ENCODE measurements at places on chromosomes 4 and X. TPM values are rescaled to one million over a fixed set of nuclear protein-coding genes. Genes with fewer than 3 reads are reported as not detected.

Gene MAGIX
- total RNA-seq: 1.4 TPM

Gene EGFL6
- not detected for total RNA-seq

Gene CCDC110
- 2.0 TPM for total RNA-seq

Gene SLC49A3
- total RNA-seq: 1.00 TPM

Gene PRSS12
- total RNA-seq: 21.4 TPM

Gene NUDT10
- 6.3 TPM for total RNA-seq

Gene DOCK11
- 39.5 TPM for total RNA-seq

Gene PCDH10
- 1.7 TPM for total RNA-seq

Gene FABP2
- total RNA-seq: not detected

Gene MCF2
- total RNA-seq: not detected

Gene SERTM2
- total RNA-seq: 1.9 TPM

Gene PDGFRA
- 152 TPM for total RNA-seq

Gene TLR3
- 1.8 TPM for total RNA-seq

Gene WAS
- total RNA-seq: 0.22 TPM

Gene FGFR3
- total RNA-seq: 0.25 TPM

Gene TMPRSS11D
- total RNA-seq: under 0.01 TPM

Gene RRH
- total RNA-seq: 0.22 TPM

Gene ANAPC4
- 27.6 TPM for total RNA-seq

Gene PITX2
- 0.89 TPM for total RNA-seq

Gene S100P
- total RNA-seq: not detected

Gene ARR3
- not detected for total RNA-seq

Gene MGAT4D
- not detected for total RNA-seq

Gene DNAAF6
- total RNA-seq: not detected

Gene SLC34A2
- not detected for total RNA-seq

Gene DRP2
- 1.7 TPM for total RNA-seq

Gene SERPINA7
- not detected for total RNA-seq

Gene SHOX
- total RNA-seq: not detected

Gene LCORL
- 18.0 TPM for total RNA-seq

Gene IRAK1
- 97.1 TPM for total RNA-seq

Gene NBDY
- 2.7 TPM for total RNA-seq

Gene CD38
- not detected for total RNA-seq

Gene UGT2B15
- total RNA-seq: not detected

Gene PLXNB3
- total RNA-seq: 5.5 TPM

Gene AFP
- 1.7 TPM for total RNA-seq

Gene LONRF3
- 1.00 TPM for total RNA-seq

Gene WDR13
- total RNA-seq: 87.4 TPM

Gene MAP3K15
- 0.12 TPM for total RNA-seq

Gene MAGEA1
- not detected for total RNA-seq
